ENCODE measurements at places on chromosomes 11 and 22.
A peak's percentile ranks its signal among the peaks of the same experiment; 100 is the strongest.

- no peak for DNase-seq
Measured at GRCh38 chr11:119832202-119832935, 103.4 kb upstream of the NECTIN1 start.

GRCh38 chr22:48245196-48245485 is 1482.7 kb downstream of the TBC1D22A start:
- DNase-seq: no peak

GRCh38 chr11:35477901-35478300 is 47.5 kb downstream of the PAMR1 start:
- DNase-seq: no peak

- no peak for DNase-seq
Measured at GRCh38 chr11:70696076-70696475, 297.7 kb downstream of the CTTN start.

DNA sequence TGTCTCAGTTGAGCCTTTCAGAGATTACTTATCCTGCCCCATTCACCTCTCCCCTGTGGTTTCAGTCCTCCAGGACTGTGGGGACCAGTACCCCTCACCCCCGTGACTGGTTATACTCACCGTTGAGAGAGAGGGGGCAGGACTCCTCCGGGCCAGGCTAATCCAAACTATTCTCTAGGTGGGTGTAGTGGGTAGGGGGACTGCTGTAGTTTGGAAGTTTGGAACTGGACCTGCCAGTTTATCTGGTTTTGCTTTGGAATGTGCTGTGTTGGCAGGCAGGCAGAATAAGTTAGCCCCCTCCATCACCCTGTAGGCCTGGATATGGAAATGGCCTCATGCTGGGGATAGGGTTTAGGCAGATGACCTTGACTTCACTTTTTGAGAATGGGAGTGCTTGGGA is 13.5 kb downstream of the TEAD1 start:
- no peak for DNase-seq

GRCh38 chr22:32858957-32859356 is 57.5 kb downstream of the TIMP3 start:
- no peak for DNase-seq

GRCh38 chr22:22207845-22208564 is 36.6 kb upstream of the VPREB1 start:
- peak; percentile 74 for DNase-seq

GRCh38 chr11:40202589-40203270 is 1256.7 kb downstream of the LRRC4C start:
- DNase-seq: no peak

GRCh38 chr22:39317084-39317774 is 2.2 kb downstream of the RPL3 start:
- DNase-seq: no peak

- no peak for DNase-seq
Measured at GRCh38 chr11:13046637-13047570, 37.8 kb downstream of the RASSF10 start.

DNA sequence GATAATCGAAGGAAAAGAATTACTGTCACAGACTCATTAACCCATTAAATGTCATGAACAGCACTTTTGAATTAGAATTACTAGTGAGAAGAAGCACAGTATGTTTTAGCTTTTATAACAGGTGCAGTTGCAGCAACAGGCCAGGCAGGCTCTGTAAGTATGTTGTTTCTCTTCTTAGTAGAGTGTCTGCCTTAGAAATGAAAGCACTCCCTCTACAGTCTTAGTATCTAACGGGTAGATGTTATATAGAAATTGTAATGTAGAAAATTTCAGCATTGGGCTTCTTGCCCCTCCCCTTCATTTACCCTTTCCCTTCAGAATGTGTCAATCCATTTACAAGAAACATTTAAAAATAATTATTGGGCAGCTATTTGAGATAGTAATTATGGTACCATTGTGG is 87.4 kb downstream of the HIPK3 start:
- DNase-seq: no peak

- DNase-seq: no peak
Measured at GRCh38 chr11:1281974-1282365, 27.5 kb downstream of the TOLLIP start.

DNA sequence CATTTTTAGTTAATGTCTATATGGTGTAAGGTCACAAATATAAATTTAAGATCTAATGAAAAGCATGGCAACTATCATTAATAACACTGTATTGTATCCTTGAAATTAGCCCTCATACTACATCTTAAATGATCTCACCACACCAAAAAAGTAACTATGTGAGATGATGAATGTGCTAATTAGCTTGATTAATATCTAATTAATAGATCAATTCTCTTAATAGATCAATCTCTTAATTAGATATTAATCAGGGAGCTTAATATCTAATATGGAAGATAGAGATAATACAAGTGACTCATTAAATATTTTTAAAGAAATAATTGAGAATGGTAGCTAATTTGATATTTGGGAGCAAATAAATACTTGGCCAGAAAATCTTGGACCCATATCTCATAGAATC is 178.5 kb upstream of the FAT3 start:
- DNase-seq: no peak

- DNase-seq: no peak
Measured at GRCh38 chr22:25002241-25002985, 49.9 kb downstream of the KIAA1671 start.

DNA sequence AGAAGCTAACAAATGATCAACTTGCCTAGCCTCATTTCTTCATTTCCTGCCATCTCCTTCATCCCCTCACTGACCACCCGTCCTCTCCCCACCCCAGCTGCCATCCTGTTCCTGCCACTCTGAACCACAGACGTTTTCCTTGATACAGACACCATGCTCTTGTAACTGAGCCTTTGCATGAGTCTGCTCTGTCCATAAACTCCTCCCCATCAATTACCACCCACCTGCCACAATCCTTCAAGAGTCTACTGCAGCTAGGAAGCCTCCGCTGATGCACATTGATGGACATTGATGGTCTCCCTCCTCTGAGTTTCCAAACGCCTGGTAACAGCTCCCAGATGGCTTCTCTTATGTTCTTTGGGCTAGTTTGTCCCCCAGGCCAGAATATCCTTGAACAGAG is 193.8 kb downstream of the DBX1 start:
- no peak for DNase-seq

DNA sequence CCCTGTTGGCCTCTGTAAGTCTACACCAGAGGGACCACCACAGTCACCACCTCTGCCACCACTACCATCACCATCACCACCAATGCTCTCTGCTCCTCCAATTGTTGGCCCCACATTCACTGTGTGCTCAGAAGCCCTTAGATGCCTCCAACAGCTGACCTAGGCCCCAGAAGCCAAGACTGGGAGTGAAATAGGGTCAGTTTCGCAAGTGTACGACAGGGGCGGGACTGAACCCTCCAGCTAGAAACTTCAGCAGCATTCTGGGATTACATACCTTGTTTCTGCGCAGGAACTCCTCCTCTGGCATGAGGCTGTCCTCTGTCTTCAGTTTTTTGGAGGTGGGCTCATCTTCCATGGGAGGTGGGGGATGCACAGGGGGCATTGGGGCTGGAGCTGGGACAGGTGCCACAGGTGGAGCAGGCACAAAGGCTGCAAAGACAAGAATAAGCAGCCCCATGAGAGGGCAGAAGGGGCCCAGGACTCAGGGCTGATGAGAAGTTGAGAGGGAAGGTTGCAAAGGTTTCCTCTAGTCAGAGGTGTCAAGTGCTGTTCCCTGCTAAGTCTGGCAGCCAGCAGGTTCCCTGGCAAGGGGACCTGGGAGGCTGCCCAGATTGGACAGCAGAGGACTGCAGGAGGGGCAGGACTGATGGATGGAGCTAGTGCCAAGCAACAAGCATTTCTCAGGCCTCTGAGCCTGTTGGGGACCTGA is 10.2 kb upstream of the TBC1D10A start:
- no peak for DNase-seq

GRCh38 chr11:69928121-69928520 is 108.9 kb upstream of the FGF3 start:
- no peak for DNase-seq

- no peak for DNase-seq
Measured at GRCh38 chr11:120336641-120337354, 585 bp downstream of the ARHGEF12 start.

- no peak for DNase-seq
Measured at GRCh38 chr11:78930810-78931523, 356.3 kb upstream of the NARS2 start.

DNA sequence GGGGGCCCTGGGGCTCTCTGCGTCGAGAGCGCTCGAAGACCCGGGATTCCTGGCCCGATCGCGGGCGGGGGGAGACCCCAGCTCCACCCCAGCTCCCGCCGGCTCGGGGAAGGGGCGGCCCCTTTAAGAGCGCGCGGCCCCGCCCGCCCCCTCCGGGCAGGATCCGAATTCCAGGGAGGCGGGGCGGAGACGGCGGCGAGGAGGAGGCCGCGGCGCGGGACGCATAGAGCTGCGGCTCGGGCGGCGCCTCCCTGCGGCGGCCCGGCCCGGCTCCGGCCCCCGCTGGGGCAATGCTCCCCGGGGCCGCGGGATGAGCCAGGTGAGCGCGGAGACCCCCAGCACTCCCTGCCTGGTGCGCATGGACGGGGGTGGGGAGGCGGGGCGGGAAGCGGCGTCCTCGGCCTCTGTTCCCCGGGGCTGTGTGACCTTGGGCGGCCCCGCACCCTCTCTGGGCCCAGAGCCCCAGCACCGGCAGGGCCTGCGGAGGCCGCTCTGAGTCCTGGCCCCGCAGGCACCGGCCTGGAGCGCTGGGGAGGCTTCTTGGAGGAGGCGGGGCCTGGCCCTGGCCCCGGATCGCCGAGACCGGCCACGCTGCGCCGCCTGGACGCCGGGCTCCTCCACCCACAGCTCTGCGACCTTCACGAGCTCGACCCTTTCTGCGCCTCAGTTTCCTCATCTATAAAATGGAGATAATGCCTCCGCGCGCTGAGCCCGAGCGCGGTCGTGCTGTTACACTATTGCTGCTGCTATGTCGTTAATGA is 565 bp downstream of the GAS2L1 start:
- peak; percentile 32 for DNase-seq

- DNase-seq: no peak
Measured at GRCh38 chr11:35658020-35658948, 4.3 kb upstream of the TRIM44 start.

DNA sequence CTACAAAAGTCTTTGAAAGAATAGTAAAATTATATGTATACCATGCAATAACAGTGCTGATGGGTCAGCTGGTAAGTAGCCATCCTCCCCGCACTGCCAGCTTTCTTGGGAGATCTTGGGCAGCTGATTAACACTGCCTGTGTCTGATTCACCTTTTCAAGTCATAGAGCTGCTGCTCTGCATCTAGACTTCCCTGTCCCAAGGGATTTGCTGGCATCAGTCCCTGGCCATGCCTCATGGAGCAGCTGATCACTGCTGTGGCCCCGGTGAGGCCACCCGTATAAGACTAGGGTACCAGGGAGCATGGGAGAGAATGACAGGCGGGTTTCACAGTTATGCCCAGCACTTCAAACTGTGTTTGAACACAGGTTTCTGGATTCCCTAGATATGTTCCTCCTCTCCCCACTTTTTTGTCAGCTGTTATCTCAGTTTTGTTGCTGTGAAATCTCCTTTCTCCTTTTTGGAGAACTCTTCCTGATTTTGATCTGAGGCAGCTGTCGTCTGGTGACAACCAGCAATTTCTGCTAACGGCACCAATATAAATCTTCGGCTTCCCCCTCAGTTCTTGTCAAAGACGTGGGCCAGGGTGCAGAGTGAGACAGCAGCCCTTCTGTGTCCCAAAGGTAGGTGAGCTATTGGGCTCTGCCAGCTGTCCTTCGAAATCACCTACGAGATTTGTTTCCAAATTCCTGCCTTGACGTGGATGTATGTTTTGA is 438.9 kb downstream of the NTM start:
- no peak for DNase-seq

- no peak for DNase-seq
Measured at GRCh38 chr11:62015615-62016014, 48.2 kb upstream of the FTH1 start.

- no peak for DNase-seq
Measured at GRCh38 chr11:14645015-14645912, 1.7 kb downstream of the PDE3B start.

- no peak for DNase-seq
Measured at GRCh38 chr22:20088263-20088648, 8.2 kb downstream of the DGCR8 start.

- DNase-seq: no peak
Measured at GRCh38 chr22:49622241-49623105, 205.2 kb downstream of the BRD1 start.

GRCh38 chr11:121236115-121237001 is 56.2 kb upstream of the SC5D start:
- no peak for DNase-seq

DNA sequence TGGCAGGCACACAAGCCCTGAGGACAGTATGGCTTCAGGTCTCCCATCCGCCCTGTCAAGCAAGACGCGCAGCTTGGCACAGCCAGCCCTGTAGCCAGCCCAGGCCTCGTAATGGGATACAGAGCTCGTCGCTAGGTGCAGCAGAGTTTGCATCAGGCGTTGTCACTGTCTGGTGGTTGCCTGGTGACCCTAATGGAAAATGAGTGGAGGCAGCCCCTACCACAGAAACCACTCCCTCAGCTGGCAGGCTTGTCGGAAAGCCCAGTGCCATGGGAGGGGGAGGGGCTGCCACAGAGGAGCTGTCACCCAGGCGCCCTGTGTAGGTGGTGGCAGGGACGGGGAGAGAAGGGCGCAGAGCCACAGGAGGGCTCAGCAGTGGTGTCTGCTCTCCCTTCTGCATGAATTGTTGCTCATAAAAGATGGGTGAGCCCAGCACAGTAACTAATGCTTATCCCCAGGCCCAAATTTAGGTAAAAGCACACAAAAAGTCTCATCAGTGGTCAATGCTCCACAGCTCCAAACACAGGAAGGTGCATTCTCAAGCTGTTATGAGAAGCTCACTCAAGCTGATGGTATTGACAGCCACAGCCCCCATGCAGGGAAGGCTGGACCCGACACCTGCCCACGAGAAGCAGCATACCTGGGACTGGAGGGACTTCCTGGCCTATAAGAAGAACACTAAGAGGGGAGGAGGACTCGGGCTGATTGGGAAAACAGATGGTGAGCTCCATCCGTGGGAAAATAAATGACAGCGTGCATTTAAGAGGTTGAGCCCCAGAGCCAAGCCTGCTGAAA is 164.6 kb downstream of the ETS1 start:
- peak; percentile 81 for DNase-seq

- no peak for DNase-seq
Measured at GRCh38 chr11:60485987-60486386, 6.6 kb upstream of the MS4A12 start.

DNA sequence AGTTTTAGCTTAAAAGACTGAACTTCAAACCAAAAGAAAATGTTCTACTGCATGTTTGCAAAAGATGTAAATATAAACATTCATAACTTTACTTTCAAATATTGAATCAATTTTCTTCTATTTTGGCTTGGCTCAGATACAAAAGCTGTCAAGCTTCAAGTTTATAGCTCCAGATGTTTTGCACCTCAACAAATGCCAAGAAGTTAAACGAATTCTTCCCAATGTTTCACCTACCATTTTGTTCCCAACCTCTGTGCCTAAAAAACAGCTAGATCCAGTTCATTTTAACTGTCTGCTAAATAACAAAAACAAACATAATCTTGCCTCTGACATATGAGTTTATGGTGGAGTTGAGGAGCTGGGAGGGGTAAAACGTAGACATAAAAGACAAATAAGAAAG is 76.5 kb downstream of the RAB30 start:
- no peak for DNase-seq

Data from T-helper 9 cell (primary cell).